Endothelial cell of umbilical vein (primary cell): ENCODE measurements at places on chromosomes 4 and X.

GRCh38 chr4:38804654-38805295, at the start of gene TLR1:
TLR1 (minus strand) TSS chr4:38804791; CDS start chr4:38798831, 5,960 bp downstream.
- DNase-seq, result peak; percentile 89

GRCh38 chr4:17055788-17056187, 157.3 kb upstream of the LDB2 start:
- peak; percentile 14 for DNase-seq

- DNase-seq, result no peak
Measured at GRCh38 chr4:143183513-143184216, 1.1 kb upstream of the USP38 start.

- DNase-seq, result no peak
Measured at GRCh38 chrX:68332201-68332731, 101.0 kb downstream of the OPHN1 start.

GRCh38 chr4:122107680-122108079, 44.5 kb upstream of the BLTP1 start:
- no peak for DNase-seq
